CD4-positive, alpha-beta T cell treated with Interleukin-1 beta for 1 hour (primary cell): ENCODE measurements at places on chromosomes 3 and 15.
A peak's percentile ranks its signal among the peaks of the same experiment; 100 is the strongest.

- no peak for DNase-seq
Observed at GRCh38 chr15:92600856-92601255, 54.7 kb downstream of the FAM174B start.

DNA sequence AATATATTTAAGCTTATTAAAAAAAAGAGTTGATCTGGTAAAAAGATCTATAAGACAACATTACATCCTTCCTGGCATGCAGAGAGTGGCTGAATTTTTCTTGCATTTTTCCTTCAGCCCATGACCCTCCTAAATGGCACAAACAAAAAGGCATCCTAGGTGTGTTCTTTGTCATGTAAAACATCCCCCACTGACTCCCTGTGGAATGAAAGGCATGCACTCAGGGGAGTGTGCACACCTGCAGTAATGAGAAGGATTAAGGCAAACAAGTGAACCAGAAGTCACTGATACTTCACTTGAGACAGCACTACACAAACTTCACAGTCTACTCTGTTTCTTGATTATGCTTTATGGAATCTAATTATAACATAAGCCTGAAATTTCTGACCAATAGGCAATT lies 195.0 kb downstream of the RBMS3 start:
- no peak for DNase-seq

GRCh38 chr15:35673093-35673684 lies 127.2 kb upstream of the DPH6 start:
- no peak for DNase-seq

DNA sequence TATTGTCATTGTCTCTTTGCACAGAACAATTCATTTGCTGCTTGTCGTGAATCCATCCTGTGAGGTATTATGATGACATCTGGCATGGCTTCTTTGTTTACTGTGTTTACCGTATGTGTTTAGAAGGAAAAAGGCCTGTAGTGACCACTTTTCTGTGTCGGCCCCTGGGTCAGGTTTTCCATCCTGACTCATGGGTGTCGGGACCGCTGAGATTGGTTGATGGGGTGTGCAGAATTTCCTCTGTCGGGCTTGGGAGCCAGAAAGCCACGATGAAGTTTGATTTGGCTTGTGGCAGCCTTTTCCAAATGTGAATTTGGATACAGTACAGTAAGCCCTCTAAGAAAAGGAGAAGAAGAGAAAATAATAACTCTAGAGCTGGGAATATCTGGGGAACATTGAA lies 113.5 kb downstream of the FNDC3B start:
- DNase-seq, result no peak

- no peak for DNase-seq
Observed at GRCh38 chr3:193140381-193140780, 100.6 kb upstream of the PLAAT1 start.

- DNase-seq, result peak; percentile 2
Observed at GRCh38 chr3:193842029-193842798, 249.2 kb downstream of the OPA1 start.

- DNase-seq, result no peak
Observed at GRCh38 chr3:65734792-65735191, 303.9 kb downstream of the MAGI1 start.

- no peak for DNase-seq
Observed at GRCh38 chr3:54755756-54756155, 172.1 kb downstream of the LRTM1 start.

GRCh38 chr3:100004931-100005330 lies 109.4 kb downstream of the FILIP1L start:
- DNase-seq, result no peak

DNA sequence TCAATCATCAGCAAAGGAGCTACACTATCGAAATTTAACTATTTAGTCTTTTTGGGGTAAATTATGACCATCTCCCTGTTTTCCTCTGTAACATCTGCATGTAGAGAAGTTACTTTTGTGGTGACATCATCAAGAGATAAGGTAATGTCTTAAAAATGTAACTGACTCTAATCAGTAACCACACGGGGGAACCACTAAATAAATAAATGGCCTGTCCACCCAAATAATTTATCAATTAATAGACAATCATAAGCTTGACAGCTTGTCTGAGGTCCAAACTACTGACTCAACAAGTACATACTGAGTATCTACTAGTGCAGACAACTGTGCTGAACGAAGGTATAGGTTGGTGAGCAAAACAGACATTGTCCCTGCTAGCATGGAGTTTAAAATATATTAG lies 219.3 kb downstream of the SLC9A9 start:
- no peak for DNase-seq

DNA sequence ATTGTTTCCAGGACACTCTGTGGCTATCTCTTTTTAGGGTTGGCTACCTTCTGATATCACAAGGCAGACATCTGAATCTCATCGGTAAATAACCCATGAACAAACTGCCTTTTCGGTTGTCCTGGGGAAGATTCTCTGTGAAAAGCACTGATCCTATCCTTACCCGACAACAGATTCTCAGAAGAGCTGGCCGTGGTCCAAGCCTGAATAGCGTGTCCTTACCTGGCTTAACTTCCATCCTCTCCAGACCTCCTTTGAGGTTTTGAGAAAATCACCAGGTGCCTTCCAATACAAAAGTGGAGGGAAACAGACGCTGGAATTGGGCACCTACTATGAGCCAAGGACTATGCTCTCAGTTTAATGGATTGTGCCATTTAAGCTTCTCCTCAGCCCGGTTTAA lies 87.4 kb upstream of the ARHGEF3 start:
- no peak for DNase-seq

GRCh38 chr3:156615592-156616173 lies 58.7 kb upstream of the TIPARP start:
- DNase-seq, result no peak

DNA sequence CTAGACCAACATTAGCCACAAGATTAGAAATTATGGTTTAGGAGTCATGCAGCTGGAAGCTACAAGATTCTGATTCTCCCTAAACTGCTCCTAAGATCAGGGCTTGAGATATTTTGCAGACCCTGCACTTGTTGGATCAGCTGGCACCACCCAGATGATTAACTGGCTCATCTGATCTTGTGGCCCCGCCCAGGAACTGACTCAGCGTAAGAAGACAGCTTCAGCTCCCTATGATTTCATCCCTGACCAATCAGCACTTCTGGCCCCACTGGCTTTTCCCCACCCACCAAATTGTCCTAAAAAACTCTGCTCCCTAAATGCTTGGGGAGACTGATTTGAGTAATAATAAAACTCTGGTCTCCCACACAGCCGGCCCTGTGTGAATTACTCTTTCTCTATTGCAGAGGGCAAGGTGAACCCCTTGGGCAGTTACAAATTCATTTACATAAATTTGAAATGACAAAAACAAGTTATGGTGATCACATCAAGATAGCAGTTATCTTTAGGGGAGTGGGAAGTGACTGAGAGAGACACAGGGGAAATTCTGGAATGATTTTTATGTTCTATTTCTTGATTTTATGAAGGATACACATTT lies 76.5 kb downstream of the CD200R1L start:
- no peak for DNase-seq

DNA sequence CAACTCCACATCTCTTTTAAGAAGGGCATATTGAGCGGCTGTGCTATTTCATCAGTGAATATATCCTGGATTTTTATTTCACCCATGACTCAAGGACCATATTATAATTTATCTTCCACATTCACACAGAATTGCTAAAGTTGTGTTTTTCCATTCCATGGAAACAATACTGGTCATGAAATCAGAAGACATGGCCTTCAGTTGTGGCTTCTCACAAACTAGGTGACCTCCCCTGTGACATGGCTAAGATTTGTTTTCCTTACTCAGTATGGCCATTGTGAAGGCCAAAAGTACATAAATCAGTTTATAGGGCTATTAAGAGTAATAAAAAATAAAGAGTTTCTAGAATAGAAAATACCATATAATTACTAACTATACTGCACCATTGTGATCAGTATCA lies 415.6 kb downstream of the OXSM start:
- no peak for DNase-seq

- no peak for DNase-seq
Observed at GRCh38 chr3:123561188-123561587, 23.7 kb downstream of the HACD2 start.

DNA sequence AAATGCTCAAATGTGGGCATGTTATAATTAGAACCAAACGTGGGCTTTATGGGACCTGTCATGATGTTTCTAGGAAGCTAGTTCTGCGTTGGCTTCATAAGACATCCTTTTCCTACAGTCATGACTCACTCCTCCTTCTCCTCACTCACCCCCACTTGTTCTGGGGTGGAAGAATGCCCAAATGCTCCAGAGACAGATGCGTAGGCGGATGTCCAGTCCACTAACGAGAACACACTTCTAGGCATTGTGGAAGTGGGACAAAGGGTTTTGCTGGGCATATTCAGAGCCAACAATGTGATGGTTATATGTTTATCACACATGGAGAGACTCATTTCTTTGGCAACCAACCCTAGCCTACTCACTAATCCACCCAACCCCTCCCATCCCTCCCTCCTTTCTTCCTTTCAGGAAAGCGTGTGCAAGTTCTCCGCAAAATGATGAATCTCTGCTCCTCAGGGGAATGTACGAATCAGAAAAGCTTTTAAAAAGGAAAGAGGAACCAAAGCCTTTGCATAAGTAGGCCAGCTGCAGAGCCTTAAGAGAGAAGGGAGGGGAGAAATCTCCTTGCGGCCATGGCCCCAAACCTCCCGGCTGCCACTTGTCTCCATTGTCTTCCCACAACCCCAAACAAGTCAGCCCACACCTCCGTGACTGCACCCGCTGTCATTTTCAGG lies 123.0 kb upstream of the SPRED1 start:
- DNase-seq, result peak; percentile 17

DNA sequence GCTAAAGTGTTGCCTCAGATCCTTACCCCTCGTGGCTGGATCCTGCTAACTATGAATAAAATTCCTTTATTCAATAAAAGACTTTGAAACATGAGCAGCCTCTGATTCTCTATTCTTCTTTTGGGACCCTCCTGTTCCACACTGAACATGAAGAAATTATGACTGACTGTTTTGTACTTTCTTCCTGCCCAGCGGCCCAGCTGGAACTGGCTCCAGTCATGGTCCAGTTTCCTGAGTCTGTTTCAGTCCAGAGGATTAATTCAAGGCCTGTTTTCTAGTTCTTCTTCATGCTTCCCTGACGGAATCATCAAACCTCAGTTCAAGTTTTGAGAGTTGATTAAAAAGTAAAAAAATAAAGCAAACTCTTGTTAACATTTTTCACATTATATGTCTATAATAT lies 52.6 kb upstream of the CP start:
- no peak for DNase-seq

- no peak for DNase-seq
Observed at GRCh38 chr3:60752809-60753208, 498.4 kb downstream of the FHIT start.

DNA sequence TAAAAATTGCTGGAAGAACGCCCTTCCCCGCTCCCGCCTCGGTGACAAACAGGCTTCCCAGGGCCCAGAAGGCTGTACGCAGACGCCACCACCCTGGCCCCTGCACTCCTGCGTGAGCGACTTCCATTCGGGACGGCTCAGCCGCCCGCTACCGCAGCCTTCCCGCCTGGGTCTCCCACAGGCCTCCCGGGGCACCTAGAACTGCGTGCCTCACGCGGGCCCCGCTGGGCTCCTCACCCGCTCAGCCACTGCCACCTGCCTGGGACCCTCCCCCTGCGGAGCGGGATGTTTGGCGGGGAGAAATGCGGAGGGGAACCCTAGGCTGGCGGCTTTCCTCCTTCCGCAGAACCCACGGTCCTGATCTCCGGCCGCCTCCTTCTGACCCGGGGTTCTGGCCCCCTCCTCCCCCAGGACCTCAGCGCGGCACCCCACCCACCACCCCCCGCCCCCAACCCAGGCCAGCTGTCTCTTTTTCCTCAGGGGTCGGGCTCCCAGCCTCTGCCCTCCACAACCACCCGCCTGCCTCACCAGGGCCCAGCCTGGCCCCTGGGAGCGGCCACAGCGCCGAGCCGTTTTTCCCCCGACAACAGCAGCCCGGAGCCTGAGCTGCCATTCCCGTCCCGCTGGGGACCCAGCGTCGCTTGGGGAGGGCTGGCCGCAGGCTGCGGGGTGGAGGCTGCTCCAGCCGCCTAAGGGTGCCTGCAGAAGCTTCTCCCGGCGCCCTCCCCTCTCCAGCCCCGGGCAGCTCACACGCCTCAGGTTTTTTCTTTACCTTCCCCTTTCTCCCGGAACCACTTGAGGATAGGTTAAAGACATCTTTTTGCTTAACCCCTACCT lies 27.6 kb upstream of the RAB7A start:
- no peak for DNase-seq

- DNase-seq, result no peak
Observed at GRCh38 chr3:2343031-2343682, 244.5 kb downstream of the CNTN4 start.

DNA sequence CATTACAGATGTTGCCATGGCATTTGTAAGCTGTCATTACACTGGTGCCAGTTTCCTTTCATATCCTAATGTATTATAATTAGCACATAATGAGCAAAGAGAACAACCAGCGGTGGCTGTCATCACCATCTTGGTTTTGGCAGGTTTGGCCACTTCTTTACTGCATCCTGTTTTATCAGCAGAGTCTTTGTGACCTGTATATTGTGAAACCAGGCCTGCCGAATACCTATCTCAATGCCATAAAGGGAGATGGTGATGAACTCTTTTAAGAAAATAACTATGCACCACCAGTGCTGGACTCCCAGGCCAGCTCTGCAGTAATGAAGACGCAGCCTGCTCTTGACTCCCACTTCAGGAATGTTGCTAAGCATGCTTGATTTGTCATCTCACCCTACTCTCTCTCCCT lies 458.1 kb upstream of the NR2F2 start:
- DNase-seq, result no peak

DNA sequence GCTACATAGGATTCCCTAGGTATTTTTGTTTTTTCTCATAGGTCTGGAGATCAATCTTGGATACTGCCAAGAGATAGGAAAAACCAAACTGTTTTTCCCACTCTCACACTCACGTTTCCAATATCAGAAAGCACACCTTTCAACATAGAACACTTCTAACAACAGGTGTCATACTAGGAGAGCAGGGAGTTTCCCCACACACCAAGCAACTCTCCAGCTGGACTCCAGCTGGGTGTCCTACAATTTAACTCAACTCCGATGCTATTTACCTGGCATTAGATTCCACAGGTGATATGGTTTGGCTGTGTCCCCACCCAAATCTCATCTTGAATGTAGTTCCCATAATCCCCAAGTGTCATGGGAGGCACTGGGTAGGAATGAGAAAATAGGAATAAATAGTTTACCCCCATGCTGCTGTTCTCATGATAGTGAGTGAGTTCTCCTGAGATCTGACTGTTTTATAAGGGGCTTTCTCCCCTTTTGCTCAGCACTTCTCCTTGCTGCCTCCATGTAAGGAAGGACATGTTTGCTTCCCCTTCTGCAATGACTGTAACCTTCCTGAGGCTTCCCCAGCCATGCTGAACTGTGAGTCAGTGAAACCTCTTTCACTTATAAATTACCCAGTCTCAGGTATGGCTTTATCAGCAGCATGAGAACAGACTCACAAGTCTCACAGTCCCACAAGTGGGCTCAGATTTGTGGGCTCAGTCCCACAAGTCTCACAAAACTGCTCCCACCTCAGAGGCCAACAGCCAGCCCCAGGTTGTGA lies 354.5 kb upstream of the THBS1 start:
- DNase-seq, result no peak

- no peak for DNase-seq
Observed at GRCh38 chr3:109369510-109369909, 32.2 kb upstream of the DPPA4 start.
